T-helper 2 cell treated with Interferon-gamma antibody and Interleukin-4, amounts not matched to agents 5 μg/mL and 100 μg/mL, for 36 hours (primary cell): ENCODE measurements at places on chromosomes 2 and 18.

DNA sequence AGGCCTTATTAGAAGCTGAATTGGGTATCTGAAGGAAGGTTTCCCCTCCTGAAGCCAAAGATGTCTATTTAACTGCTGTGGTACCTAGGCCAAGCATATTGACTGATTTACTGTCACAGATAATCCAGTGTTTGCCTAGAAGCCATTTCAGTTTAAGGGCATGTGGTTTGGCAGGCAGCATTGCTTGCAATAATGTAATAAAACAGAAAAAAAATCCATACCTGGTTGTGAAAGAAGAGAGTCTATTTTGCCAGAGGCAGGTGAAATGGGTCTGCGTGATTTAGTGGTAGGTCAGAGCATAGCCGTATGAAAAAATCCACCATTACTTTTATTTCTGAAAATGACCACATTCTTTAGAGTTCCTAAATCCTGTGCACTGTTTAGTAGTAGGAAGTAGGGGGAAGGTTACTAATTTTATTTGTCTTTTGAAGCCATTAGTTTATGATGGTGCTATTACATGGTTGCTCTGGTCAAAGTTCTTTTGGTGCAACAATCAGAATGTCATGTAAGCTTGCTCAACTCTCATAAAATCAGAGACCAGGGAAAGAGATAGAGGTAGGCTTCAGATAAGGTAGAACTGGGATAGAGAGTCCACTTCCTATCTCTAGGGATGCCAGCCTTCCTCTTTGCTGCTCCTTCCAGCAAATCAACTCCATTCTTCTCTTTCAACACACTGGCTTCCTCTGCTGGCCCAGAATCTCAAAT lies 343.4 kb downstream of the GPD2 start:
- no peak for DNase-seq

DNA sequence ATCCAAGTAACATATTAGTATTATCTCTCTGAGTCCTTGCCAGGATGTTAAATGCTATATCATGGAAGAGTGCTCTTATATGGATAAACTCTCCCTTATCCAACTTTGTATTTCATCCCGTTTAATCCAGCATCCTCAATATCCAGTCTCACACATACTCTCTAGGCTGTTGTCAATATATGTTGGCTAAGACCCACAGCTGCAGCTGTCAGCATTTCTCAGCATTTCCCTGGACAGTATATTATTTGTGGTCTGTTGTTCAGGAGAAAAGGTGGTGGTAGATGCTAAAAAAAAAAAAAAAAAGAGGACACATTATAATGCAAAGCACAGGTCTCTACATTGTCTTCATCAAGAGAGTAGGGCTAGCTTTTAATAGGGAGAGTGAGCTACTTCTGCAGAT lies 1368.0 kb upstream of the ZEB2 start:
- no peak for DNase-seq

DNA sequence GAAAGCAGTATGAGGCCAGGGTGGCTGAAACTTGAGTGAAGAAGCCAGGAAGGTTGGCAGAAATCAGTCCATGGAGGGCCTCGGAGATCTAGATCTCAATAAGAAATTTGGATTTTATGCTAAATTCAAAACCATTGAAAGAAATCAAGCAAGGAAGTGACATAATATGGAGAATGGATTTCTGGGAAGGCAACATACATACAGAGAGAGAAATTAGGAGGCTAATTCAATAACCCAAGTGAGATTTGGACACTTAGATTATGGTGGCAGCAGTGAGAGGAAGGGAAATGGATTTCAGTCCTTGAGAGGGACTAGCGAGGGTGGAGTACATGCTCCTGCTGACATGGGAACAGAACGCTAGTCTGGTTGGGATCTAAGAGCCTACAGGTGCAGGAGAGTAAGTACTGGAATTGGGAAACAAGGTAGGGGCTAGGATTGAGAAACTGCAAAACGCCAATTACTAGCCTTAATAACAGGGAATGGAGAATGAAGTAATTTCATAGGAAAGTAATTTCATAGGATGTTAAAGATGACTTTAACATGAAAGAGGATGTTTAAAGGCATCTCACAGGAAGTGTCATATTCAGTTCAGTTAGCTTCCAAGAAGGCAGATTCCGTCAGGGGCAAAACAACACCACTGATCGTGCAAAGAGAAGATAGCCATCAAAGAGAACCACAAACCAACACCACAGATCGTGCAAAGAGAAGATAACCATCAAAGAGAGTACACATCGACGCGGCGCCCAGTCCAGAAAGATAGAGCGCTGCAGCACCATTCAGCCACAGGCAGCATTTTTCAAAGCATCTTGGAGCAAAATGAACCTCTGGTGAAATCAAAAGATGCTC lies 27.2 kb downstream of the CDKL4 start:
- DNase-seq: peak; percentile 88

DNA sequence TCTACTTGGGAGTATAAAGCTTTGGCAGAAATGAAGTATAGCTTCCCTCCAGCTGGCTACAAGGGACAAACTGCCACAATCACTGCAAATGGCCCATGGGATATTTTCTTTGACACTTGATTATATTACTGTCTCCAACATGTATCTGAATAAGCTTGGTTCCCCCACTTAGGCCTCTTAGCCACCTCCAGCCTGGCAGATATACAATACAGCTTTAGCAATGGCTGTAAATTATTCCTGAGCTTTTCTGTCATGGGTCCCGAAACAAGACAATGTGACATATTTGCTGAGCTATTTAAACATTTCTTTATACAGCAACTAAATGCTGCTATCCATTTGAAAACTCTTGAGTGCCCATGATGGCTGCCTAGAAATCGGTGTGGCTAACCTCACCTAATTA lies 406.2 kb downstream of the SUCLG1 start:
- DNase-seq: no peak
